ENCODE measurements at places on chromosomes 6 and 20.

DNA sequence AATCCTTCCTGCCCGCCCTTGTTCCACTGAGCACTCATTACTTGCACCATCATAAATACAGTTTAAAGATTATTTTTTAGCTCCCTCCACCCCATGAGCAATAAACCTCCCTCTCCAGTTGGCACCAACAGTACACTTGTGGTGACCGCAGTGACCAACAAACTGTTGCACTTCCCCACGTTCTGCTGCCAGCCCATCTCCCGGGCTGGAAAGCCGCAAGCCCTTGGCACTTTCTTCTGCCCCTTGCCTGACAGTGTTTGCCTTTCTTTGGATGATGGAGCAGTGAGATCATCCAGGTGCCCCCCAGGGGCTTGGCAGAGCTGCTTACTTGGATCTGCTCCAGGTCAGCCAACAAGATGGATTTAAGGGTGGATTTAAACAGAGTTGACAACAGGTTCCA lies 21.6 kb downstream of the KCNB1 start:
- DNase-seq = no peak

GRCh38 chr6:4564801-4565271 lies 211.4 kb upstream of the CDYL start:
- DNase-seq = no peak

- no peak for DNase-seq
Measured at GRCh38 chr20:52290569-52290968, 99.0 kb upstream of the ZFP64 start.

- DNase-seq = no peak
Measured at GRCh38 chr6:29603930-29604329, 19.0 kb downstream of the OR2H2 start.

- no peak for DNase-seq
Measured at GRCh38 chr6:15073344-15073789, 172.5 kb upstream of the JARID2 start.
